Activated naive CD4-positive, alpha-beta T cell (primary cell): ENCODE measurements at places on chromosomes 7 and 10.

DNA sequence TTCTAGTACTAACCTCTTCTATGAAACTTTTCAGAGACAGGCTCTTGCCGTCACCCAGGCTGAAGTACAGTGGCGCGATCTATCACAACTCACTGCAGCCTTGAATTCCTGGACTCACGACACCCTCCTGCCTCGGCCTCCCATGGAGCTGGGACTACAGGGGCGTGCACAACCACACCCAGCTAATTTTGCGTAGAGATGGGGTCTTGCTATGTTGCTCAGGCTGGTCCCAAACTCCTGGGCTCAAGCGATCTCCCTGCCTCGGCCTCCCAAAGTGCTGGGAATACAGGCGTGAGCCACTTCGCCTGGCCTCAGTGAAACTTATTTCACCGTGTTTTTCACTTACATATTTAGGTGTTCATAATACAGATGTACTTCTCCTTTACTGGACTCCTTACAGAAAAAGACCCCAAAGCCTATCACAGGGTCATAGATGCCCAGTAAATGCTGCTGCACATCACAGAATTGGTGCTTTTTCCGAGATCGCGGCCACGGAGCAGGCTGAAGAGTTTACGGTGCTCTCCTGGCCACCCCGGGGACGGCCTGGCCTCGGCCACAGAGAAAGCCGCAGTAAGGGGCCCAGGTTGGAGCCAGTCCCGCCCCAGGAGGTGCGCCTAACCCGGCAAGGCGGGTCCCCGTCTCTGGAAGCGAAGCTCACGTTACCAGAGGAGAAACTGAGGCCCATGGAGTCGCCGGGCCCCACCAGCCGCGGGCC is 595 bp downstream of the TBL2 start:
- DNase-seq = no peak

DNA sequence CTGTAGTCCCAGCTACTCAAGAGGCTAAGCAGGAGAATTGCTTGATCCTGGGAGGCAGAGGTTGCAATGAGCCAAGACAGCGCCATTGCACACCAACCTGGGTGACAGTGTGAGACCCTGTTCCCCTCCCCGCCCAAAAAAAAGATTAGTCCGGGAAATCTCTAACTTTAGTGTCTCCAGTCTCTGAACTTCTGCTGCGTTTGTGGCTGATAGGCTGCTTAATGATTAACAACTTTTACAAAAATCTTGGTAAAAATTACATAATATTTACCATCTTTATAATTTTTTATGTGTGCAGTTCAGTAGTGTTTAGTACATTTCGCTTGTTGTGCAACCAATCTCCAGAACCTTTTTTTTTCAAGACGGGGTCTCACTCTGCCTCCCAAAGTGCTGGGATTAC is 9.7 kb upstream of the PLAU start:
- no peak for DNase-seq

DNA sequence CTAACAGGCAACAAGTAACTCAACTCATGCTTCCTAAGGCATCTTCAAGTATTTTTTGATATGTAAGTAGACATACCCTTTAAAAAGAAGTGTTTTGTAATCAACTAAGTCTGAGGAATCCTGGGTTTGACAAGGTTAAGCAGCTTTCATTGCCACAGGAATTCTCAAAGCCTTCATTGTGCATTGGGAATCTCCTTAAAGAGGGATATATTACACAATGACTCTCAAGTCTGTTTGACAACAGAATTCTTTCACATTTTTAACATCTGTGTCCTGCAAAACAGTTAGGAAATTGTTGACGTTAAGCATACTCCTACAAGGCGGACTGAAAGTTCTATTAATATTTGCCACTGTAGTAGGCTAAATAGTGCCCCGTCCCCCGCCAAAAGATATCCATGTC is 71.4 kb downstream of the SGMS1 start:
- no peak for DNase-seq

DNA sequence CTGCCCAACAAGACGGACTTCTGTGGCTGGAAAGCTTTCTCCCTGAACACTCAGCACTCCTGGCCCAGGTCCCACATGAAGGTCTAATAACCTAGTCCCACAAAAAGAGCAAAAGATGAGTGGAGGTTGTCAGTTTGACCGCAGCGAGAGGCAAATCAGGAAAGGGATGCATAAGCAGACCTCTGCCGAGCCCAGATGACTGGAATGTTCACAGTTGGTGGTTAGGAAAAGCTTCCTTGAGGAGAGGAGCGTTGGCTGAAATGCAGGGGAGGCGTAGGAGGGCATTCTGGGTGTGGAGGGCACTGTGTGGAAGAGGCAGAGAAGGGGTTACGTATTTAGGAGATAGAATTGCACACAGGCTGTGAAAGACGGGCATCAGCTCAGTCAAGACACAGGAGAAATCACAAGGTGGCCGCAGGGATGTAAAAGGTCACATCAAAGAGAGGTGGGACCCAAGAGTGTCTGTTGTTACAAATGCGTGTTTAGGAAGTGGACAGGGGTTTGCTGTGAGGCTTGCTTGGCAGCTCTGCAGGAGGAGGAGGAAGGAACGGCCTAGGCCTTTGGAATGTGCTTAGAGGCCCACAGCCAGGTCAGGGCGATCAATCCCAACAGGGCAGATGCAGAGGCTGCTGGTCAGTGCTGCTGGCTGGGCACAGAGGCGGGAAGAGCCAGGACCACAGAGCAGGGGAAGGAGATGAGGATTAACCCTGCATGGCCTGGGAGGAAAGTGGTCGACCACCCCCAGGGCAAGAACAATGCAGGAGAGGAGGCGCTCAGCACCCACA is 133.5 kb downstream of the VIPR2 start:
- no peak for DNase-seq

DNA sequence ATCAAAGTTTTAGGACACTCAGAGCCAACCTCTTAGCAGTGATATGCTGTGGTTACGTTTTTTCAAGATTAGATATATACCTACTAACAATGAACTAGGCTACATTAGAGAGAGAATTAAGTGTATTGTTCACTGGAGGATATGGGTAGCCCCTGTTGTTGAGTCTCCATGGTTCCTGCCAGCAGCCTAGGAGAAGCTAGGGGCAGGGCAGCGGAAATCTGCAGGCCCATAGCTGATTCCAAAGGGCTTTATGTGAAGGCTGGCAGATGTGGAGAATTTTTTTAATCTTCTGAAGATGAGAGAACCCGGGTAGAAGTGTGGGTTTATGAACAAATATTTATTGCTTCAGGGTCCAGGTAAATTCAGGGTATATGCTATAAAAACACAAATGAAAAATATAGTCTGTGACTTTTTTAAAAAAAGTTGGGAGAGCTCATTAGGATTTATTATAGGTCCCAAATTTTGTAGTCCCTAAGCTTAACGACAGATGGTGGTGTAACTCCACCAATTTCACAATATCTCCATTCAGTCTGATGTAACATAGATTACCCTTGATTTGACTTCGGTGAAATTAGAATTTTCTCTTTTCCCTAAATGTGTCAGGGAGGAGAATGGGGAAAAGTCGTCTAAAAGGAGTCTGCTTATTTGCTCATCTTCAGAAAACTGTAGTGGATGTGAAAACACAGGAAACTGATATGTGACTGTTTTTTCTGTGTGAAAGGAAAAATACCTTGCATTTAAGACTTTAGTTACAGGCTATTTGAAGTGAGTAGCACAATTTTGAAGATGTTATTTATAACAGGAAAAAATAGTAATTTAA is 163.0 kb upstream of the PPP1R3A start:
- no peak for DNase-seq

DNA sequence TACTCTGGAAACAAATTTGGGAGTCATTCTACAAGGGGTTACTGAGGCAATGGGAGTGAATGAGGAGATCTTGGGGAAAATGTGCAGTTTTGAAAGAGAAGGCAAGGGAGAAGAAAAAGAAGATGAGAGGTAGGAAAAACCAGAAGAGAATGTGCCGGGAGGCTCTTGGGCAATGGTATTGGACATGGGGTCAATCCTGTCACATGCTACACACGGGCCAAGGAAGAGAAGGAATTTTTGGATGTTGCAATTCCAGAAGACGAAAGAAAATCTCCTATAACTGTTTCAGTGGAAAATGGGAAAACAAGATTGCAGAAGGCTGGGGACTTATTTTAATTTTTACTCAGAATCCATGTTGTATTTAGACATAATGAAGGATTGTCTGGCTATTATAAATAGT is 615.0 kb downstream of the PHTF2 start:
- no peak for DNase-seq

GRCh38 chr10:18501198-18501597 is 150.2 kb downstream of the NSUN6 start:
- DNase-seq = no peak

- DNase-seq = no peak
These were observed 8.4 kb upstream of the TEX36 start for GRCh38 chr10:125691160-125691981.

DNA sequence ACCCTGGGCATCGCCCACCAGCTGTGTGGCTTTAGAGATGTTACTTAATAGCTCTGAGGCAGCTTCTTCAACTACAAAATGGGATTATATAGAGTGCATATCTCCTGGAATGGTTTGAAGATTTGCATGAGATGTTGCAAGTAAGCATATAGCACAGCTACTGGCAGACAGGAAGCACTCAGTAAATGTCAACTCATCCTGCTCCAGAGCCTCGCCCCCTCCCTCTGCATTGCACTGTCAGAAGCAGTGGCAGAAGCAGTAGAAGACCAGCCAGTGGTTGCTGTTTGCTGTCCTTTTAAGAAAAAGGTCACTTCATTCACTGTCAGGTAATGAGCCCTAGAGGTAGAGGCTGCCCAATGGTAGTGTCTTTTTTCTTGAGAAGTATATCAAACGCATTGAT is 180.0 kb upstream of the GHITM start:
- DNase-seq = no peak

GRCh38 chr10:115355162-115355760 is 262.1 kb downstream of the ATRNL1 start:
- DNase-seq = no peak

GRCh38 chr7:31663072-31663471 is 23.9 kb upstream of the PPP1R17 start:
- no peak for DNase-seq

- no peak for DNase-seq
These were observed 294.3 kb downstream of the BBS9 start for GRCh38 chr7:33423646-33424020.

GRCh38 chr10:78264361-78264760 is 230.7 kb downstream of the RPS24 start:
- DNase-seq = no peak

- no peak for DNase-seq
These were observed 37.2 kb upstream of the TARP start for GRCh38 chr7:38310591-38311101.

GRCh38 chr7:82700741-82701140 is 257.2 kb upstream of the CACNA2D1 start:
- DNase-seq = no peak

DNA sequence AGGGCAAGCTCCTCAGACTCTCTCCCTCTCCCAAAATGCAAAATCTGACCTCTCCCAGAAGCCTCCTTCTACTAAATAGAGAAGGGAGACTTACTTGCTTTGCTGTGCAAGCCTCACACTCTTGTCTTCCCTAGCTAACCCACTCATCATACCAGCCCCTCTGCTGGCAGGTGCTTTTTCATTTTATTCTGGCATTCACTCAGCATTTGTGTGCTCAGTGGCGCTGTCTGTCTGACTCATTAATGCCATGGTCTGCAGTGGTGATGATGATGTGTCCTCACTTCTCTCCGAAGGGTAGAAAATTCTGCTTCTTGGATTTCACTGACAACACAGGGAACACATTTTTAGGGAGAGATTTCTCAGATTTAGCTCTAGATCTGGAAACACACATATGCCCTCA is 22.0 kb upstream of the BTRC start:
- DNase-seq = no peak

DNA sequence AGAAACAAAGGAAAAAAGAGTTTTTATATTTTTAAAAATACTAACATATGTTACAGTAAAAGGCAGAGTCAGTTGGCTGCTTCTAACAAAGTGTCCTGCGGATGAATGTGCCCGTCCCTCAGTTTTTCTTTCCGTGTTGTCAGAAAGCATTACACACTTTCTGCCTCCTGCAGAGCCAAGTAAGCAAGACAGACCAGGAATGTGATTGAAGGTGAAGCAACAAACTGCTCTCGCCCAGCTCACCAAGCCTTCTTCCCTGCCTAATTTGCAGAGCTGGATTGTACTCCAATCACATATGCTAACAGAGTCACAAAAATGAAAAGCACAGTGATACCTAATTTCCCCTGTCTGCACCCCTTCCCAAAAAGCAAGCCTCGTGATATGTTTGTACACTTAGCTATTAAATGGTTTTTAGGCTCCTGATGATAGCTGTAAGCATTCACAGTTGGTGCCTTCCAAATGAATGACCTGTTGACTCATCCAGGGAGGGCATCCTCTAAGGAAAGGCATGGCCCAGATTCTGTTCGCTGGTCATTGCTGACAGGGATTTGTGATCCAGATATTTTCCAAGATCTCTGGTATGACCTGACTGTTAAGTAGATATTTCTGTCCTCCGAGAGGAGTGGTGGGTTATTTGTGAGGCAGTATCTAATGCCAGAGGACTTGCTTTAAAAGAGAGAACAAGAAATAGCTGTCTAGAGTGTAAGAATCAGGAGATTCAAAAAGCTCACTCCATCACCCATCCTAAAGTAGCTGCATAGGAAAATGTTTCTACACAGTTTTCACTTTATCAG is 187.3 kb upstream of the PLXDC2 start:
- DNase-seq = no peak

DNA sequence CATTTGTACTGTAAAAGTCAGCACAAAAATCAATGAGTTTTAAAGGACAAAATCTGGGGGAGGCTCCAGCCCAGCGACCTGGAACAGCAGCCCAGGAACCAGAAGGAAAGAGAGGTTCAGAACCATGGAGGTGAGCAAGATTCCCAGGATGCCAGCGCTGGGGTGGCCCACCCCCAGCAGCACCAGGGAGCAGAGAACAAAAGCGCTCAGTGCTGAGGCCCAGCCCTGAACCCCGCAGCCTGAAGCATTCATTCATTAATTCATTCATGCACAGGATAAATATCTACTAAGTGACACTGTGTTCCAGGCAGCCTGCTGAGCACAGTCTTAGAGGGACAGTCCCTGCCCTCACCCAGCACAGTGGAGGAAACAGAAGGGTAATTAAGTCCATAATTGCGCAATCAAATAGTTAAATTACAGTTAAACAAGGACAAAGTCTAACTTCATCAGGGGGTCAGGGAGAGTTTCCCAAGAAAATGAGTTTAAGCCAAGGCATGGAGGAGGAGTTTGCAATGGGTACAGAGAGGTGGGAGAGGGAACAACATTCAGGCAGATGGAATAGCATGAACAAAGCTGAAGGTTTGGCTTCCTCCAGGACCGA is 202.3 kb downstream of the GRID1 start:
- DNase-seq = no peak

- DNase-seq = no peak
These were observed 223.6 kb upstream of the SEMA3E start for GRCh38 chr7:83872501-83872900.

GRCh38 chr10:67853512-67853911 is 15.5 kb upstream of the DNAJC12 start:
- DNase-seq = no peak

DNA sequence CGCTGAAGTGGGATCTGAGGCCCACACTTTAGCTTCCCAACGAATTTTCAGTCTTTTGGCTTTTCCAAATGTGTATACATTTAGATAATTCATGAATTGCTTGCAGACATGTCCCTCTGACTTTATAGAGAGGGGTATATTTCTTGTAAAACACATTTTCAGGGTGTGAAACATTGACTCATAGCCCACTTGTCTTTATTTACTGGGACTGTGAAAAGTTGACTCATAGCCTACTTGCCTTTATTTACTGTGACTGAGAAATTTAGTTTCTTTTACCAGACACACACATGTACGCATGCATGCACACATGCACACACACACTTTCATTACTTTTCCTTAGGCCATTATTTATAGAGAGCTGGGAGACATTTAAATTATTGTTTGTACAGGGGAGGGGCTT is 79.1 kb downstream of the VTI1A start:
- no peak for DNase-seq
